ENCODE measurements at places on chromosomes 1 and 21.

DNA sequence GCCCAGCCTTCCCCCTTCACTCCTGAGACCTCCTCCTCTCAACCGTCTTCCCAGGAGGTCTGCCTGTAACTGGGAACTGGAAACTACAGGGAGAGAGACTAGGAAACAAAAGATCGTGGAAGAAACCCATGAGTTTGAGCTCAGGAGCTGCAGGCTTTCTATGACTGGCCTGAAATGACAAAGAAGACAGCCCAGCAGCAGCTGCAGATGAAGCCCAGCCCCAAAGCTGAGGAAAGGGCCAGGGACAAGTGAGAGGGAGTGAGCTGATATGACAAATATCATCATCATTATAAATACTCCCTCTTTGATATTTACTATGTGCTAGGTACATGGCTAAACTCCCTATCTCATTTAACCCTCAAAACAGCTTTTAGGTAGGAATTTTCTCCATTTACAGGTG is 142.6 kb upstream of the CTTNBP2NL start:
- DNase-seq: no peak

DNA sequence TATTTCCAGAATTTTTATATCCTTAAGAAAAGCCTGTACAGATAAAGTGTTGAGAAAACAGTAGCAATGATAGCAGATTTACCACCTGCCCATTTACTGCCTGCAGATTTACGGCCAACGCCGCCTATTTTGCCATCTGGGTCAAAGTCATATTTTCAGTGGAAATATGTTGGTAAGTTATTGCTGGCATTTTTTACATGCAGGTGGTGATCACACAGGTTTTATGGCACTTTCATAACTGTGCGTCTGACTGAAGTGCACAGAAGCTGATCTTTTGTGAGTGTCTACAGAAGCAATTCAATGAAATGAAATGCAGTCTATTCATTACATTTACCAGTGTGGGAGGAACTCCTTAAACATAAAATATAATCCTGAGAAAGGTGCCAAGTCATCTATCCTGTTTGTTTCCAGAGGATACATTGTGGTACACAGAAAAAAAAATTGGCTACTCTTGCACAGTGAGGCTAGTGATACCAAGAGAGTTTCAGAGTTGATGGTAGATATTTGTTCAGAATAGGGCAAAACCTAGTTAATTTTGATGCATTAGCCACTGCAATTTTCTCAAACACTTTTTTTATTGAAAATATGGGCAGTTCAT is 458.5 kb downstream of the NEGR1 start:
- DNase-seq: no peak

- DNase-seq: peak; percentile 33
Observed at GRCh38 chr1:244092293-244092963, 41.3 kb downstream of the ZBTB18 start.

GRCh38 chr1:231526536-231526935 is 1.9 kb upstream of the TSNAX start:
- no peak for DNase-seq

- no peak for DNase-seq
Observed at GRCh38 chr1:31111290-31111951, 45.9 kb upstream of the PUM1 start.

DNA sequence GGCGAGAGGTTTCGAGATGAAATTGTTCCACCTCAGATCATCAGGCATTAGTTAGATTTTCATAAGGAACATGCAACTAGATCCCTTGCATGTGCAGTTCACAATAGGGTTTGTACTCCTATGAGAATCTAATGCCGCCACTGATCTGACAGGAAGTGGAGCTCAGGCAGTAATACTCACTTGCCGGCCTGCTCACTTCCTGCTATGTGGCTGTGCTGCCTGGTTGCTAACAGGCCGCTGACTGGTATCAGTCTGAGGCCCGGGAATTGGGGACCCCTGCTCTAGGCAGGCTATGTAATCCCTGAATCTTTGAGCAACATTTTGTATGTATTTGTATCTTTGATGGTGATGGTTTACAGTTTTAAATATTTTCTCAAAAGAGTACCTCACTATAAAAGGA is 32.5 kb downstream of the XKR8 start:
- DNase-seq: no peak

DNA sequence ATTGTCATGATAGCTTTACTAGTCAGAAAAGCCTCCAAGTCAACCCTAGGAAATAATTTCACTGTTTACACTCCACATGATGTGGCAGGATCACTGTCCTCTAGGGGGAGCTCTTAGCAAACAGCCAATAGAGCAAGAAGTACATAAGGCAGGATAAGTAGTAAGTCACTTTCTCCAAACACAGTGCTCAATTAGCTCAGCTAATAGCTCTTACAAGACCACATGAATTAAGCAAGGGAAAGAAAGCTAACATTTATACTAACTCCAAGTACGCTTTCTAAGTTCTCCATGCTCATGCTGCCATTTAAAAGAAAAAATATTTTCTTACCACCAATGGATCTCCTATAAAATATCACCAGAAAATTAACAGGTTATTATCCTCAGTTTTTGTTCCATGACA is 66.9 kb upstream of the LRIF1 start:
- DNase-seq: peak; percentile 31

- DNase-seq: no peak
Observed at GRCh38 chr21:38986406-38986805, 180.7 kb downstream of the ETS2 start.

DNA sequence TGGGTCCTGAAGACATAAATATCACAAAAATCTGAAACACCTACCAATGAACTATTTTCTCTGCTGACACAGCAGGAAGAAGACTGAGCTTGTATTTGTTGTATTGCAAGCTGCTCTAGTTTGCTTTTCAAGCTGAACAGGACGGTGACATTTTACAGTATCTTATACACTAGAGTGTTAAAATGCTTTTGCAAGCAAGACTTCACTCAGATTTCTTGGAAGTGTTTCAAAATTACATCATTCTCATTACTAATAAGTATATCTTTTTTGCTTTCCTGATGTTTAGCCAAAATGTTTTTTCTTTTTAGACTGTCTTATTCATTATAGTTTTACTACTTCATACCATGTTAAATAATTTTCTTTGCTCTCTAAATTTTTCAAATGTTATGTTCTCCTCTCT is 427.1 kb upstream of the CXADR start:
- DNase-seq: no peak

GRCh38 chr1:200130552-200130951 is 103.0 kb downstream of the NR5A2 start:
- DNase-seq: no peak

DNA sequence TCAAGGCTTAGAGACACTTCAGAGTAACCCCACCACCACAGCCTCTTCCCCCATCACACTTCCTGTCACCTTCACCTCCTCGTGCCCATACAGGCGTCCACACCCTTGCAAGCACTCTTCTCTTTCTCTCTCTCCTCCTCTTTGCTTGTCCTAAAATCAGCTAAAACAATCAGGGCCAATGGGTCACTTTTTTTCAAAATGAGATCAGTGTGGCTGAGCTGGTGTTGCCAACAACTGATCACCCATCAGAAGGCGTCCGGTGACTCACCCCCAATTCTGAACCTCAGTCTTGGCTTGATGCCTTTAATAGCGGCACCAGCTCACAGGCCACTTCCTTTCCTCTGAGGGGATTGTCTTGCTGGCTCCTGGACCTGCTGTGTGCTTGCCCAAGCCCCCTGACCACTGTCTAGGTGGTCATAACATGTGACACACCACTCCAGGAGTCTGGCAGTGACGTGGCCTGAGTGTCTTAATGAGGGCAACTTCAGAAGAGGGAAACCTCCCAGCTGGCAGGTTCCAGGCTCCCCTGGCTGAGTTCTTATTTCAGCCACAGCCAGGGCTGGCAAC is 1.6 kb downstream of the DRAXIN start:
- peak; percentile 52 for DNase-seq

GRCh38 chr1:193827516-193827915 is 641.1 kb upstream of the B3GALT2 start:
- DNase-seq: no peak

DNA sequence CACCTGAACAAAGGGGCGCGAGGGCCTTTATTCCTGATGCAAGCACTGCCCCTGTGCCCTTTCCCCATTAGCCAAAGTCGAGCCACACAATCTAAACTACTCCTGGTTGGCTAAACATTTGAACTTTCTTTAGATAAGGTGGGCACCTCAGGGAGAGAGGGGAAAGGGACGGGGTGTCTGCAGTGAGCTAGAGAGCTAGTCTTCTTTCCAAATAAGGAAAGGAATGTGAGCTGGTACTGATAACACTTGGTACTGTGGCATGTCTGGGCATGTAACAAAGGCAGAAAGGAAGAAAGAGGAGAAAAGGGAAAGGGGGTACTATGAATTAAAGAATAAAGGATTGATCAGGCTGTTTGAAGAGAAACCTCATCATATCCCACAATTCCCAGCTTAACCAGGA is 62.8 kb downstream of the OVGP1 start:
- no peak for DNase-seq

GRCh38 chr21:39014747-39015146 is 168.5 kb downstream of the PSMG1 start:
- DNase-seq: peak; percentile 90

GRCh38 chr1:85606414-85606800 is 25.8 kb downstream of the CCN1 start:
- DNase-seq: no peak

DNA sequence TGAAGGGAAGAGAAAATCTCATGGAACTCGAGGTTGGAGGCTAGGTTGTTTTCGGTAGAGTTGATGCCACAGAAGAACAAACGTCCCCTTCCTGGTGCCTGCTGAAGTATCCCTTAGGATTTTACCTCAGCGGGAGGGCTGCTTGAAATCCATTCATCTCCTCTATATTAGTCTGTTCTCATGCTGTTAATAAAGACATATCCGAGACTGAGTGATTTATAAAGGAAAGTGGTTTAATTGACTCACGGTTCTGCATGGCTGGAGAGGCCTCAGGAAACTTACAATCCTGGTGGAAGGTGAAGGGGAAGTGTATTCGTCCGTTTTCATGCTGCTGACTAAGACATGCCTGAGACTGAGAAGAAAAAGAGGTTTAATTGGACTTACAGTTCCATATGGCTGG is 413.5 kb downstream of the NPHP4 start:
- no peak for DNase-seq

GRCh38 chr1:34846265-34846664 is 13.3 kb downstream of the SMIM12 start:
- DNase-seq: no peak

GRCh38 chr1:74427681-74428080 is 84.7 kb downstream of the LRRC53 start:
- no peak for DNase-seq

DNA sequence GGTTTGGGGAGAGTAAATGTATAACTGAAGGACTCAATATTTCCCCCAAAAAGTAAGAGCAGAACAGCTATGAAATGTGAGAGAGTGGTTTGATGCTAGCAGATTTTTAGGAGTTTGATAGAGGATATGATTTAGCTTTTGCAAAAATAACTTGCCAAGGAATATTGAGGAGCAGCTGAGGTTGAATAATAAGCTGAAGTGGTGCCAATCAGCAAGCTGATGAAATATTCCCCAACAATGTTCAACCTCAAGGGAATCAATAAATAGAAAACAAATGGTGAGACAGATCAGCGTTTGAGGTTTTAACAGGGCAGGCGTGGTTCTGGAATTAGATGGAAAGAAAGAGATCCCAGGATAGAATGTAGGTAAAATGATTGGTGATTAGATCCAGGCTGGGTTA is 413.4 kb upstream of the ADAMTS5 start:
- DNase-seq: no peak

DNA sequence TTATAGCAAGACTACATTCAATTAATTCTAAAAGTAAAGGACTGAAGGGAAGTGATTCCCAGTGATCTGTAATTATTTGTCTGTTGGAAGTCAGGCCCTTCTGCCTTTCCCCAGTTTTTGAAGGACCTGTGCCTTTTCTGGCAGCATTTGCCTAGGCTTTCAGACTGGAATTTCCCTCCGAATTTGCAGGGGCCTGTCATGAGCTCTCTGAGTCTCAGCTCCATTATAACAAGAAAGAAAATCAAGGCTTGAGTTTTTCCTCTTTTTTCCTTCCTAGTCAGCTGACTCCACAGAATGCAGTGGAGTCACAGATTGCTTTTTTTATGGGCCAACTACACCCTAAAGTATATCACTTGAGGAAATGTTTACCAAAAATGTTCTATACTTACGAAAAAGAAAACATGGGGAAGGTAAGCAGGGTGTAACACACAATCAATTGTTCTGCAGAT is 1.1 kb downstream of the NR5A2 start:
- no peak for DNase-seq

DNA sequence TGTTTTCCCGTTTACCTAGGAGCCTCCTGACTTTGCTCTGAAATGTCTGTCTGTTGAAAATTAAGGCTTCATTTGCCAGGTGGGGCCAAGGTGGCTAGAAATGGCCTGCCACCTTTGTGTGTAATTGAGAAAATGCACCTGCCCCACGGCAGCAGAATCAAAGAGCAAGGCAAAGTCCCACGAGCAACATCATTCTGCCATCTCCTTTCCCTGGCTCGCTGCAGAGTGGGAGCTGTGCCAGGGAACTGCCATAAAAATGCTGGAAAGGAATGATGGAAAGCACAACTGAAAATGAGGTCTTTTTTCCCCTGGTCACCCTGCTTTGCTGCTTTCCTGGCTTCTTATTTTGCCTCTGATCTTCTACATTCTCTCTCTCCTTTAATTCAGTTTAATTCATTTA is 5.5 kb upstream of the OLFML2B start:
- DNase-seq: no peak

- DNase-seq: no peak
Observed at GRCh38 chr1:173342736-173343135, 134.4 kb upstream of the PRDX6 start.

Data from HFF-Myc (cell line).